ENCODE measurements at places on chromosomes 6 and 20.

DNA sequence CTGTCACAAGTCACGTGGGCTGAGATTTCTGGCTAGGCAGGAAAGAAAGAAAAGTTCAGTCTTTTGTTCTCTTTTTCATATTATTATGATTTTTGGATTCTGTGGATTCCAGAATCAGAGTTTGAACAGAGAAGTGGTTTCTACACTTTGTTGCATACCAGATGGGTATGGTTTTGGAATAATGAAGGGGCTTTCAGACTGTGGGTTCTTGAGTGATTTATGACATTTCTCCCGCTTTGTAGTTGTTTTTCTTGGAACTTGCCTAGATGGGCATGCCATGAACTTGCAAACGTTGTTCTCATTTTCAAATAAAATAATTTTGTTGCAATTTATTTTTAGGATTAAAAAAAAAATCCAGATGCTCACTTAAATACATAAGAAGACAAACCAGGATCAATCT, 34.4 kb downstream of the CBFA2T2 start:
- DNase-seq: no peak

GRCh38 chr20:34040300-34040995, 46.7 kb downstream of the RALY start:
- DNase-seq: no peak

GRCh38 chr6:125945378-125946141, 11.0 kb upstream of the HINT3 start:
- no peak for DNase-seq

DNA sequence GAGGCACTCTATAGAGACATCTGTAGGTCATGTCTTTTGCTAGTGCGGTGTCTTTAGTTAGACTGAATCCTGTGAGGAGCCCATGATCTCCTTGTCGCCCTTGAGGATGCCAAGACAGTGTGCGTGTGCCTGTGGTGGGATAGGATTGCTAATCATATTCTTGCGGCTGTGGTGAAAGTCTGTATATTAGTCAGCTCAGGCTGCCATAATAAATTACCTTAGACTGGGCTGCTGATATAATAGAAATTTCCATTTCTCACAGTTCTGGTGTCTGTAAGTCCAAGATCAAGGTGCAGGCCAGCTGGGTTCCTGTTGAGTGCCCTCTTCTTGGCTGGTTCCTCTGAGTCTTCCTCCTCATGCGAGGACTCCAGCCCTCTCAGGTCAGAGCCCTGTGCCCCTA, 141.2 kb downstream of the JARID2 start:
- no peak for DNase-seq

DNA sequence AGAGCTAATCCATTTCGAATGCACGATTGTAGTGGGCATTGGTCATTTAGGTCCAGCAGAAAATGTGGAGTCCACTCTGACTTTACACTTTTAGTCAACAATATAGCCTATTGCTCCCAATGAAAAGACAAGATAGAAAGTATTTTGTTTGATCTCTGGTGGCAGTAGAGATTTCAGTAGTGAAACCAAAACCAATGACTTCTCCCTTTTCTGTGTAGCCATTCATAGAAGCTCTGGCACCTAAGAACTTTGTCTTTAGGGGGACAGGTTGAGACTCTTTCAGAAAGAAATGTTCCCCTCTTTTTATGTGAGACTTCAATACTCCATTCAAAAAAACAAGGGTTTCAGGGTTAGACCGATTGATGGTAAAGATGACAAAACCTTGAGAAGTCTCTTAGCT, 510.8 kb upstream of the POU3F2 start:
- DNase-seq: no peak

- peak; percentile 89 for DNase-seq
Measured at GRCh38 chr20:53578492-53579222, 15.0 kb downstream of the ZNF217 start.

DNA sequence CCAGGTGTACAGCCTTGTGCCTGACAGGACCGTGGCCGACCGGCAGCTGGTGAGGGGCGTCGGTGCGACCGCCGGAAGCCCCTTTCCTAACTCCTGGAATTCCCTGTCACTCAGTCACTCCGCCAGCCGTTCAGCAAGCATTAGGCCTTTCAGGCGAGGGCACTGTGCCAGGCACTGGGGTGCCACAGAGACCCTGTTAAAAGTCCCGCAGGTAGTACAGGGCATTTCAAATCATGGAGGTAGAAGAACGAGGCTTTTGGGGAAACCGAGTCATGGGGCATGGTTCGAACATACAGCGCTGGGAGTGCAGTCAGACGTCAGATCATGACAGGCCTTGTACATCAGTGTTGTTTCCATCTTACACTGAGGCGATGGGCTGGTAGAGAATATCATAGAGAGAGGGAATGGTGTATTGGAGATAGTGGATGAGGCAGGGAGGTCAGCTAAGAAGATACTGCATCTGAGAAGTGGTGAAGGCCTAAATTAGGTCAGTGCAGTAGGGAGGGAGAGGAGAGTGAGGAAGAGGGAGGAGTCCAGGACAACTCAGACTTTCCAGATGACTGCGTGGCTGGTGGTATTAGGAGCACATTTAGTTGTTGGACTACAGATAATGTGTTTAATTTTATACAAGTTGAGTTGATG, 892 bp upstream of the DXO start:
- peak; percentile 28 for DNase-seq

- no peak for DNase-seq
Measured at GRCh38 chr6:12851123-12851695, 134.6 kb downstream of the PHACTR1 start.

DNA sequence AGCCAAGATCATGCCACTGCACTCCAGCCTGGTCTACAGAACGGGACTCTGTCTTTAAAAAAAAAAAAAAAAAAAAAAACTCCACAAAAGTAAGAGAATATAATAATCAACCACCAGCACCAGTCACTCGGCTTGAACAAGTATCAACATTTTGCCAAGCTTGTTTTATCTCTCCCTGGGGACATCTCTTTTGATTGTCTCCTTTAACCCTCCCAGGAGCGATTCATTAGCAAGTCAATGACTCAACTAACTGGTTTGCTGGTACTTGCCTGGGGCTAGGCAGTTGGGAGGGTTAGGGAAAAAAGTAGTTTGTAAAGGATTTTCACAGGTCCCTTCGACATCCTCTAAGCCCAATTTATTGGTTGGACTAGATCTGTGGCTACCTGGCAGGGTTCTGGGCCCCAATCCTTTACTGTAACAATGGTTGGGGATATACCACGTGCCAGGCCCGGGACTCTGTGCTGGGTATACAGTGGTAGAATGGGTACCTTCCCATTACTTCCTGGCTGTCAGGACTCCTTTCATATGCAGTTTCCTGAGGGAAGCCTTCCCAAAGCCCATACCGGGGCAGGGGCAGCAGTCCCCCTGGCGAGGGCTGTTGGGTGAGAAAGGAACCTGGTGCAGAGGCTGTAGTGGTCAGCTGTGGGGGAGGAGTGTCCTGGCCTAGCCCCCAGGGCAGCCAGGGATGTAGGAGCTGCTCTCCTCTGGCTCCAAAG, 12.2 kb downstream of the TGIF2 start:
- no peak for DNase-seq

DNA sequence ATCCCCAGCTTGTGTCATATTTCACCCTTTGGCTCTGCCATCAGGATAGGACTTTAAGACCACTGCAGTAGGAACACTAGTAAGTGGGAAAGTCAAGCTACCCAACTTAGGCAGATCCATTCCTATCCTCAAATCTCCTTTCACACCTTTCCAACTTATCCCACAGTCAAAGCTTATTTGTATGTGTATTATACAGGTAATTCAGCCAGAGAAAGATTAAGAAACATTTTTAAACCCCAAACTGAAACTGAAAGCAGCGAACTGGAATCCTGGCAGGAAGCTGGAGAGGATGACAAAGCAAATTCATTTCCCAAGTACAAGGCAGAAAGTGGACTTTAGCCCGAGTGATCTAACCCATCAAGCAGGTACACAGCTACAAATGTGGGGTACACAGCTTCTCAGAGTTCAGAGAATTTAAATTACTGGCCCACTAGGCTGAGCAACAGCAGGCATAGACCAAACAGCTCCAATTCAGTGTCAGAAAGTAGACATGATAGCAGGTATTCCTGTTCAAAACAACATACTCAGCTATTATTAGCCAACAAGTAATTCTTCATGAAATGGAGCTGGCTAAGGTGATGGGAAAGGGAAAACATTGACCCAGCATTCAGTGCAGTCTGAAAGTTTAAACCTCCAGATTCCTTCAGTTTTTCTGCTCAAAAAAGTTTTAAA, 39.1 kb downstream of the ILRUN start:
- DNase-seq: peak; percentile 55

GRCh38 chr20:19824861-19825260, 66.8 kb downstream of the RIN2 start:
- no peak for DNase-seq

DNA sequence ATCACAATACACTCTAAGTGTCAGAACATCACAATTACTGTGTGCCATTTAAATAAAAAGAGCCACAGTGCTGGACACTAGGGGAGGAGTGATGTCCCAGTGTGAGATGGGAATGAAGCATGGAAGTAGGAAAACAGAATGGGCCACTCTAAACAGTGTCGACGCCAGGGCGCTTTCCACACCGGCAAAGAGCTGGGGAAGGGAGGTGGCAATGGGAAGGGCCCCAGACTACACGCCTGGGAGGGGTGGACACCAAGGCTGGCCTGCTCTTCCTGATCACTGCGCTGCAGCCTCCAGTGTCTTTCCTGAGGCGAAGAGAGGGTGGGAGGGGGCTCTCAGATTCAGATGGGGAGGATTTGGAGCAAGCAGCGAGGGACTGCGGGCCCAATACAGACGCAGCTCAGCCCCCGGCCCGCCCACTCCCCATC, 75.9 kb downstream of the ERMARD start:
- no peak for DNase-seq

GRCh38 chr6:142946181-142946923, 1.4 kb upstream of the HIVEP2 start:
- DNase-seq: peak; percentile 98

DNA sequence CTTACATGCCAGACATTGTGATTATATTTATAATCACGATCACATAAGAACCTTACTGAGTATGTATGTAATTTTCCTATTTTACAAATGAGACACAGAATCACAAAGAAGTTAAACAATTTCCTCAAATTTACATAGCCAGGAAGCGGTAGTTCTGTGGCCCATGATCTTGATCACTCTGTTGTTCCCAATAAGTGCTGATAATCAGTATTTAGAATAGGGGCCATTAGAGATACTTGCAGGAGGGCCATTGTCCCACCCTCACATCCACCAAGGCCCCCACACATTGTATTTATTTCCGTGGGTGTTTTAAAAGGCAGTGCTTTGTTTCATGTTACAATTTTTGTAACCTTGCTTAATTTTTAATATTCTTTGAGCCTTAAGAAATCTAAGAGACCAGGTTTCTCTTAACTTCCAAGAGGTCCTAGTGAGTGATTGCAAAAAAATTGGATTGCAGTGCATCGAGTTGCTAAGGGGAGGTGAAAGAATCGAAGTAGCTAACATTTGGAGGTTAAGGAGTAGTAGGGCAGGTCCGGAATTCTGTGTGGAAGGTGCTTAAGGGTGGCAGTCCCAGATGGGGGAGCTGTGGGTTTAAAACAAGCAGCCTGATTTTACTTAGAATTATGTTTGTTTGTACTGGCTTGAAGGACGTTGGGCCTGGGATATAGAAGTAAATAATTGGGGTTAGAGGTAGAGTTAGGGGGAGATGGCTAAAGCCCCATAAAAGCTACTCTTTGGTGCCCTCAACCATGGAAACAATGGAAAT, 339.4 kb downstream of the CDKAL1 start:
- DNase-seq: no peak

GRCh38 chr6:125498606-125499005, 196.8 kb upstream of the HDDC2 start:
- no peak for DNase-seq

GRCh38 chr6:20325641-20326421, 75.8 kb upstream of the E2F3 start:
- DNase-seq: peak; percentile 16

- no peak for DNase-seq
Measured at GRCh38 chr6:165704045-165704748, 41.2 kb upstream of the PDE10A start.

DNA sequence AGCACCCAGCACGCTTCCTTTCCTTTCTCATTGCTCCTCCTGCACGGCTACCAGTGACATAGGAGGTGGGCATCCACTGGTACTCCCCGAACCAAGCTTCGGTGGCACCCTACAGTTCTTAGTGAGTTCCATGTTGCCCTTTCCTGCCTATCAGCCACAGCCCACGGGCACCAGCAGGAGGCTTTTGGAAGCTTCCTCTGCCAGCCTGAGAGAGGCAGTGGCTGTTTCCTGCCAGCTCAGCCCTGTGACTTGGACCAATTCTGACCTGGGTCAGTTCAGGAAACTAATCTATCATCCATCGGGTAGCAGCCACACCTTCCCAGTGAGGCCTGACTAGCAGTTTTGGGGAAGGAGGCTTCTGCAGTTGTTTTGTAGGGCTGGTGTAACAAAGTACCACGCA, 176.4 kb upstream of the UST start:
- no peak for DNase-seq
